CD4-positive, alpha-beta memory T cell (primary cell): ENCODE measurements at places on chromosomes 4 and X.

DNA sequence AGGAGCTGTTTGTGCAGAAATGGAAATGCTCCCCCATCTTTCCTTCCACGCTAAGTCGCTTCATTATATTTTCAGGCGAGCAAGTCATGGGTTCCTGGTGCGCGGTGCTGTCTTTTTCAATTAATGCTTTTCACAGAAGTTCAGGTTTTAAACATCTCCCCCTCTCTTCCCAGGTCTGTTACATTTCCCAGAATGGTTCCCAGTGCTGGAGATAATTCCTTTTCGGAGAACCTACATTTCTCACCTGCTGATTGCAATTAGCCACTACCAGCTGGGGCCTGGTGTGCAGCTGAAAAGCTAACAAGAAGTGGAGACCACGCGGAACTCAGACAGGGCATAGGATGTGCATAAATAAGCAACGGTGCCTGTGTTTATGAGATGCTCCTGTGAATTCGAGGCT, 217.8 kb downstream of the MID1IP1 start:
- no peak for DNase-seq
- no peaks in the 10 kb centered on the region for H3K36me3 ChIP-seq
- no peak overlapping the region for H3K4me3 ChIP-seq
- H3K4me1 ChIP-seq: no peaks in the 10 kb centered on the region
- no peaks in the 10 kb centered on the region for H3K27me3 ChIP-seq

DNA sequence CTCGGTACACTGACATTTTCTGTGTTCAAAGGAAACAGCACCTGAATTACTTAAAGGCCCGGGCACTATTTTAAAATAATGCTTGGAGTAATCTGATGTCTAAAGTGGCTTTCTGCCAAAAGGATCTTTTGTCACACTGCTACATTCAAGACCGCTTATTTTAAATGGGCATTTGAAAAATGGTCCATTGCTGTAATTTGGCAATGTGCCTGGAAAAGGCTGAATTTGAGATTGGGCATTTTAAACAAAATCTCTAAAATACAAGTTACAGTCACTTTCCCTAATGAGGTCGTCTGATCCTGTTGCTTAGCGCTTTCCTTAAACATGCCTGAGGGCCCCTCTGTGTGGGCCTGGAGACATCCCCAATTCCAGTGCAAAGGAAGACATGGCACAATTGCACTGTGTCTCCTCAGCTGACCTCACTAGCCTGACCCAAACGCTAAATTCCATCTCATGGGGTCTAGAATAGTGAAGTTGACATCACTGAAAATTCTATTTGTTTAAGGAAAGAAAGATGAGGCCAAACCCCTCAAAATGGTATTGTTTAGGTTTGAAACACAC, 214.2 kb downstream of the GPC3 start:
- H3K4me1 ChIP-seq: no peaks in the 10 kb centered on the region
- DNase-seq: no peak
- no peaks in the 10 kb centered on the region for H3K36me3 ChIP-seq

GRCh38 chrX:120739300-120739699, 109.4 kb upstream of the C1GALT1C1 start:
- no peak overlapping the region for H3K4me3 ChIP-seq
- no peaks in the 10 kb centered on the region for H3K27me3 ChIP-seq
- no peak for DNase-seq
- no peak overlapping the region for H3K27ac ChIP-seq
- no peaks in the 10 kb centered on the region for H3K4me1 ChIP-seq

- peaks cover 14% of the 10 kb centered on the region for H3K4me1 ChIP-seq
- no peaks in the 10 kb centered on the region for H3K36me3 ChIP-seq
- no peak overlapping the region for H3K27ac ChIP-seq
- H3K4me3 ChIP-seq: no peak overlapping the region
Observed at GRCh38 chr4:700587-701264, 4.9 kb upstream of the PCGF3 start.

DNA sequence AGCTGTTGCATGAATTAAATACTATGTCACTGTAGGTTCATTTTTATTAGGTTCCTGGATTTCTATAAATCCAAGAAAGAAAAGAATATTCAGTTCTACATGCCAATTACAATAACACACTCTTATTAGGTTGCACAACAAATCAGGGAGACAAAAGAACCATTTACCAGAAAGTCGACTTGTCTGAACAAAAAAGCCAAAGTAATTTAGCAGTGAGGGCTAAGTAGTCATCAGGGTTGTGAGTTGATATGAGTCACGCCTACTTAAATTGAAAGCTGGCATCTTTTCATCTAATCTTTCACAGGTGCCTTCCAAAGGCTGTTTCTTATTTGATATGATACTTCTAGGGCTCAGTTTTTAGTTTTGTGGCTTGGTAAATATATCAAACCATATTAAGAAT, 25.4 kb upstream of the GNRHR start:
- DNase-seq: no peak
- H3K36me3 ChIP-seq: no peaks in the 10 kb centered on the region
- H3K27ac ChIP-seq: no peak overlapping the region
- H3K4me1 ChIP-seq: no peaks in the 10 kb centered on the region

GRCh38 chr4:23113104-23113503, 420.4 kb downstream of the GBA3 start:
- DNase-seq: no peak
- H3K4me1 ChIP-seq: no peaks in the 10 kb centered on the region
- no peak overlapping the region for H3K27ac ChIP-seq

DNA sequence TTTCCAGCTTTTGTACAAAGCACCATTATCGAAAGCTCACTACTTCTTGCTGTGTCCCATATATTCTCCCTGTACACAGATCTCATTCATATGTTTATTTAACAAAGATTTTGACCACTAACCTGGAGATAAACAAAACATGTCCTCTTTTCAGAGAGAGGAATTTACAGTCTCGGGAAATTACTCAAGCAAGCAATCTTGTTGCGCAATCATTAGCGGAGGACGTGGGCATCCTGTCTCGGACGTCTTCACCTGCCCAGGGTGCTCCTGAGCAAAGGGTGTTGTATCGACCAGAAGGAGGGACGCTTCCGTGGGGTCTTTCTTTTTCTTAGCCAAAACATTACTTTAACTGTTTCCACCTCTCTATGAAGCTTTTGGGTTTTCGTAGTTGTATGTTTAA, 66.5 kb upstream of the CLCN4 start:
- H3K27ac ChIP-seq: no peak overlapping the region
- no peaks in the 10 kb centered on the region for H3K27me3 ChIP-seq
- H3K36me3 ChIP-seq: no peaks in the 10 kb centered on the region
- H3K4me3 ChIP-seq: no peak overlapping the region

GRCh38 chr4:24334906-24335305, 249.4 kb downstream of the DHX15 start:
- no peaks in the 10 kb centered on the region for H3K36me3 ChIP-seq
- H3K27me3 ChIP-seq: no peaks in the 10 kb centered on the region
- H3K4me1 ChIP-seq: no peaks in the 10 kb centered on the region
- DNase-seq: no peak

DNA sequence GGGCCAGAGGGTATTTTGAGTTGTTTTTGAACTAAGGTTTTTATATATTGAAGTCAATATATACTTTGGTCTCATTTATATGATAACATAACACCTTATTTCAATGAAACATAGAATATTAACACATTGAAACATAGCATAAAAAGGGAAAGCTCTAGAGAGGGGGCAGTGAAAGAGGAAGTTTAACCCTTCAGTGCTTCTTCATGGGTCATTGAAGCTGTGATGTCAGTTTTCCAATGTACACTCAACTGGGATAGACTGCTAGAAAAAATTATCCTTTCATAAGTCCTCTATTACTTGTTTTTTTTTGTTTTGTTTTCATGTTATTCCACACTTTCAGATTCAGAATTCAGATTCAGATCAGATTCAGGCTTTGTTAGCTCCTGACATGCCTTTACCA, 442.7 kb downstream of the EPHA5 start:
- H3K4me3 ChIP-seq: no peak overlapping the region
- H3K36me3 ChIP-seq: no peaks in the 10 kb centered on the region
- H3K27ac ChIP-seq: no peak overlapping the region
- no peaks in the 10 kb centered on the region for H3K4me1 ChIP-seq

DNA sequence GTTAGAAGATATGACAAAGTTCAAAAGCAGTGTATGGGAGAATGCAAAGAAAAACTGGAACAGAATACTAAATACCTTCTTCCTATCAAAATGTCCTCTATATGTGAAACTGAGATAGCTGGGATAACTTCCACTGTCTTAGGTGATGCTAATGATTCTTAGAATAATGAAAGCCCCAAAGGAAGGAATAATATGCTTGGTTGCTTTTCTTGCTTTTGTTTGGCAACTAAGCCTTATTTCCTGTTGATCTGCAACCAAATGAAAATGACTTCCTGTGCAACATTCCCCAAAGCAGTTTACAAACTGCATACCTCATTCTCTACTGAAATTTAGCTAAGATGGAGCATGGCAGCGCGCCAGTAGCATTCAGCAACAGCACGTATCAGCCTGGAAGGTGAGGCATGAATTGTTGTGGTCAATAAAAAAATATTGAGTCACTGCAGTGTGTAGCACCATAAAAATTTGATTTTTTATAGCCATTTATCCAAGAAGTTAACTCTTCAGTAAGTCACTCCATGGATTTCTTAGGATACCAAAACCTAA, 18.7 kb downstream of the NDNF start:
- H3K27me3 ChIP-seq: no peaks in the 10 kb centered on the region
- H3K27ac ChIP-seq: no peak overlapping the region
- no peaks in the 10 kb centered on the region for H3K4me1 ChIP-seq
- DNase-seq: no peak
- no peak overlapping the region for H3K4me3 ChIP-seq
- no peaks in the 10 kb centered on the region for H3K36me3 ChIP-seq

GRCh38 chr4:169239221-169239905, 31.4 kb downstream of the SH3RF1 start:
- no peaks in the 10 kb centered on the region for H3K4me1 ChIP-seq
- H3K36me3 ChIP-seq: no peaks in the 10 kb centered on the region
- H3K27ac ChIP-seq: no peak overlapping the region
- no peaks in the 10 kb centered on the region for H3K27me3 ChIP-seq
- no peak for DNase-seq

DNA sequence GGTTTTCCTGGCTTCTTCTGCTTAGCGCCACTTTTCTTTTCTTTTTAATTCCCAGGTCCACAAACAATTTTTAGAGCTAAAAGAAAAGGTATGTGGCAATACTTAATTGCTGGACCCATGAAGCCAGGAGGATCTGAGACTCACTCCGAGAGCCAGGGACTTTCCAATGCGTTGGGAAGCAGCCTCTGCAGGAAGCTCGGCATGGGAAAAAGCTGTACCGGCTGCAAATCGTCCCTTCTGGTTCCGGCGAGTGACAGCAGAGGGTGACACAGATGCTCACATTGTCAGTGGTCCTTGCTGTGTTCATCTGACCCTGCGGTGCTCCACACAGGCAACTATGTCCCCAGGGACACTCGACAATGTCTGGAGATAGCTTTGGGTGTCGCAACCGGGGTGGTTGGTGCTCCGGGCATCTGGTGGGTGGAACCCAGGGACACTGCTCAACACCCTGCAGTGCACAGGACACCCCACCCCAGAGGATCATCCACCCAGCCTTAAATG, 164.0 kb downstream of the PRKX start:
- H3K4me1 ChIP-seq: no peaks in the 10 kb centered on the region
- H3K4me3 ChIP-seq: no peak overlapping the region
- no peaks in the 10 kb centered on the region for H3K27me3 ChIP-seq
- DNase-seq: no peak
- H3K36me3 ChIP-seq: no peaks in the 10 kb centered on the region

DNA sequence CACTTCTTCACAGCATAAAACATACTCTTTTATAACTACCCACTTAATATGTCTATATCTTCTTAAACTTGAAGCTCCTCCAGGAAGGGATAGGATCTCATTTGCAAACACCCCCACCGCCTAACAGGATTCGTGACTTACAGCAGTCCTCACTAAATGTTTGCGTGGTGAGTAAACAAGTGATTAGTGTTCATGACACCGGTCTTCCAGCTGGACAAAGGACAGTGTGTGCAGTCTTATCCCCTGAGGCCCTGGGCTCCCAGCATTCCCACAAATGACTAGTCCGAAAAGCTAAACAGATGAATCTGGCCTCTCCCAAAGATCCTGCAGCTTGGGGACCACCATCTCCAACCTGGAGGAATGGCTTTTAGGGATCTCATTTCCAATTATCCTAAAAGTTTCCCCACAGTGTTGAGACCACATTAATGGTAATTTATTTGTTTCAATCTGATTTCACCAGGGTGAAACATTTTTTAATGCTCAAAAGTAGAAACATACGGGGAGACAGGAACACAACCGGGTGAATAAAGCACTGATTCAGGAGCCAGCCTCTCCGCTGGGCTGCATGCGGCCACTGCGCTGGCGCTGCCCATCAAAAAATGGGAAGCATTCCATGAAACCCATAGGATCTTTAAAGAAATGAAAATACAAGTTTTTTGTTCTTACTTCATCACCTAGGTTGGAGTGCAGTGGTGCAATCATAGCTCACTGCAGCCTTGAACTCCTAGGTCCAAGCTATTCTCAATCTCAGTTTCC, 69.2 kb downstream of the HADH start:
- no peaks in the 10 kb centered on the region for H3K27me3 ChIP-seq
- no peak overlapping the region for H3K27ac ChIP-seq
- H3K4me1 ChIP-seq: peaks cover 40% of the 10 kb centered on the region
- peaks cover 57% of the 10 kb centered on the region for H3K36me3 ChIP-seq
- DNase-seq: no peak
- H3K4me3 ChIP-seq: no peak overlapping the region

- no peaks in the 10 kb centered on the region for H3K4me1 ChIP-seq
- no peak for DNase-seq
- no peak overlapping the region for H3K27ac ChIP-seq
- no peak overlapping the region for H3K4me3 ChIP-seq
Observed at GRCh38 chr4:184548648-184549341, 74.4 kb upstream of the IRF2 start.

DNA sequence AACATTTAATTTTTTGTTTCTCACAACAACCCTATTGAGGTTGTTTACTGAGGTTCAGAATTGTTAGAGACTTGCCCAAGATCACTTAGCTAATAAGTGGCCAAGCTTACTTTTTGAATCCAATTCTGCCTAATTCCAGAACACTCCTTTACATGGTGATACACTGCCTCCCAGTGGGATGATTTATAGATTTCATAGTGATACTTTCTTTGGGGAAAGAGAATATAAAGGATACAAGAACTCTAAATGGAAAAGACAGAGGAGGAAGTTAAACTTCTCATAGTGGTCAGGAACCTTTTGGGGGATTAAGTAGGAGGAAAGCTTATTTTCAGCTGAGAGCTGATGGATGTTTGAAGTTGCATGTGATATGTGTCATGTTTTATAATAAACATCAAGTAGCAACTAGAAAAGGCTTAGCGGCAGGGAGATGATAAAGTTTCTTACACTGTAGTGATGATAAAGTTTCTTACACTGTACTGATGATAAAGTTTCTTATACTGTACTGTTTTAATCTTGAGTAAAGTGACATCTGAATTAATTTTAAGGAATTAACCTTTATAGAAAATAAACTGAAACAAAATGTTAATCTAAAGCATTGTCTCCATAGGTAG, 15.3 kb downstream of the STAG2 start:
- H3K4me3 ChIP-seq: no peak overlapping the region
- no peaks in the 10 kb centered on the region for H3K36me3 ChIP-seq
- H3K4me1 ChIP-seq: peaks cover 59% of the 10 kb centered on the region

GRCh38 chrX:12138361-12139313, at the start of gene FRMPD4:
Gene FRMPD4 (plus strand): TSS chrX:12138473. CDS start chrX:12138972, 499 bp downstream.
- no peak within 1 kb of the TSS for H3K4me3 ChIP-seq
- H3K36me3 ChIP-seq: no peaks in the 10 kb centered on the region
- H3K27ac ChIP-seq: no peak within 1 kb of the TSS
- H3K27me3 ChIP-seq: no peaks in the 10 kb centered on the region
- no peak for DNase-seq
